ENCODE measurements at places on chromosomes 5 and 9. TPM values are rescaled to one million over a fixed set of nuclear protein-coding genes. Genes with fewer than 3 reads are reported as not detected.

- no peak overlapping the region for H3K4me3 ChIP-seq
- H3K36me3 ChIP-seq: peaks cover 15% of the 10 kb centered on the region
- no peaks in the 10 kb centered on the region for H3K27me3 ChIP-seq
- peak; percentile 43 for DNase-seq
- no peaks in the 10 kb centered on the region for H3K4me1 ChIP-seq
- no peak overlapping the region for H3K27ac ChIP-seq
Measured at GRCh38 chr5:6365977-6366590, 12.3 kb downstream of the MED10 start.

GRCh38 chr9:87445646-87446045 is 52.0 kb upstream of the DAPK1 start:
- no peak overlapping the region for H3K4me3 ChIP-seq
- H3K4me1 ChIP-seq: no peaks in the 10 kb centered on the region
- no peaks in the 10 kb centered on the region for H3K36me3 ChIP-seq
- H3K27ac ChIP-seq: no peak overlapping the region
- no peaks in the 10 kb centered on the region for H3K27me3 ChIP-seq

GRCh38 chr5:1673042-1673677 is 126.5 kb downstream of the MRPL36 start:
- H3K4me1 ChIP-seq: peaks cover 2% of the 10 kb centered on the region
- H3K4me3 ChIP-seq: no peak overlapping the region

The FAM78A gene
- total RNA-seq: 55.3 TPM

The LRRTM2 gene
- not detected for total RNA-seq

All from right atrium auricular region (tissue), 2 donors.